NCI-H524 (cell line): ENCODE measurements at places on chromosomes 1 and 21.

DNA sequence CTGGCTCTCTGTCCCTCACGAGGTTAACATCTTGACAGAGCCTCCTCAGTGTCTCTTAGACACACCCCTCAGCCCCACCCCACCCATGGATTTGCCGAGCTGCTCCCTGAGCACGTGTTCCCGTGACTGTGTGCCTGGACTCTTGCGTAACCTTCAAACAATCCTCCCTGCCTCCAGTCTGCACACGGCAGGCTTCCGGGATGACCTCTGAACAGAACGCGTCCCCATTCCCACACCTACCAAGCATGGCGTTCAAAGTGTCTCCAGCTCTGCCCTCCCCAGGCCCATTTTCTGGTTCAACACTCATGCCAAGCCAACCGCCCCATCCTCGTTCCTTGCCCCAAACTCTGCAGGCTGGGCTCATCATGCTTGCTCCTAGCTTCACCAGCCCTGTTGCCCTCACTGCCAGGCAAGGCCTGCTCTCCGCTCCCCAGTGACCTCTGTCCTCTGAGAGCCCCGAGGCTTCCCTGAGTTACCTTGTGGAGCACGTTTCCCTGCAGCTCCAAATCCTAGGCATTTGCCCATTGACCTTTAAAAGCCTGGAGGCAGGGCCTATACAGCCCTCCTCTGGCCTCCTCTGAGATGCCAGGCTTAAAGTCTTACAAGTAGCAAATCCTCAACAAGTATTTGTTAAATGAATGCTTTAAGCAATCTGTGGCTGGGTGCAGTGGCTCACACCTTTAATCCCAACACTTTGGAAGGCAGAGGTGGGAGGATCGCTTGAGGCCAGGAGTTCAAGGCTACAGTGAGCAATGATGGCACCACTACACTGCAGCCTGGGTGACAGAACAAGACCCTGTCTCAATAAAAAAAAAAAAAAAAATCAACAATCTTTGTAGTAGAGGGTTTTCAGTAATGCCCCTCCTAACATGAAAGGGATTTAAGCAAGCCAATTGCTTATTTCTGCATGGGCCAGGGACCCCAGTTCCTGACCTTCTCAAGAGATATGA is 5.0 kb downstream of the AGT start:
- peak; percentile 17 for DNase-seq

DNA sequence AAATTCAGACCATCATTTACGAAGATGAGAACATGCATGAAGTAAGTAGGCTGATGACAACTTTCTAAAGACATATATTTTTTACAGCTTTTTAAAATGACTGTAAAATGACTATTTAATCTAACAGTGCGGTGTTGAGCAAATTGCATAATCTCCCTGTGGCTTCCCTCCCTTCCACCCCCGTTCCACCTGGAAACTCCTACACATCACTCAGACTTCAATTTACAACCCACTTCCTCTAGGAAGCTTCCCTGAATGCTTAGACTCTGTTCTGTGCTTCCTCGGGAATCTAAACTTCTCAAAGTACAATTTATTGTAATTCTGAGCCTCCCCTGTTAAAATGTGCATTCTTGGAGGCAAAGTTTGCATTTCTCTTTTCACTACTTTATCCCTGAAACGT is 354.9 kb downstream of the DPYD start:
- DNase-seq, result no peak

GRCh38 chr1:38958967-38959366 is 17.3 kb upstream of the RHBDL2 start:
- DNase-seq, result no peak

- no peak for DNase-seq
These were observed 10.3 kb downstream of the INSRR start for GRCh38 chr1:156848461-156849150.

DNA sequence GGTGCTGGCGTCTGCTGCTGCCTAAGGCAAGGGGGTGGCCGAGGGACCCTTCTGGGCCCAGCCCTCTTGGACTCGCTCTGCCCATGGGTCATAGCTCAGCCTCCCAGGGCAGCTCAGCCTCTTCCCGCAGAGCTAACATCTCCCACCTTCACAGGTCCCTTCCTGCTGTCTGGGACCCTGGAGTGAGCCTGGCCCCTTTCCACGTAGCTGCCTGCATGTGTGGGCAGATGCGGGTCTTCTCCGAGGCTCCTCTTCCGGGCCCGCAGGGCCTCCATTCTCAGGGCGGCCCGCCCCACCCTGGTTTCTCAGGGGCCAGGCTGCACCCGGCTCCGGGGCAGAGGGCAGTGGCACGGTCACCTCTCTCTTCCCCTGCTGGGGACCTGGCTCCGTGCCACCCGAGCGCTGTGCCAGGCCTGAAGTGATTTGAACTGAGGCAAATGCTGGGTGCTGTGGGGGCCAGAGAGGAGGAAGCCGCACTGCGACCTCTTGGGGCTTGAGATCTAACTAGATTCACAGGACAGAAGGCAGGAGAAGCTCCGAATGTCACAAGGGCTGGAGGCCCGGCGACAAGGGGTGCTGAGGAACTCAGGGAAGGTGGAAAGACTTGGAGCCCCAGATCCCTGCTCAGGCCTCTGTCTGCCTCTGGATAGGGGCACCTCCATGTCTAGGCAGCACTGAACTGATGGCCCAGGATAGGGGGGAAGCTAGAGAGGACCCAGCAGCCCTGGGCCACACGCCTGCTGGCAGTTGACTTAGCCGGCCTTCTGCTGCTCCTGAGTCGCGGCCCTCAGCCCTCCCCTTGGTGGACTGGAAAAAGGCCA is 40.7 kb downstream of the COQ8A start:
- no peak for DNase-seq
